ENCODE measurements at places on chromosomes 6 and 20. TPM values are rescaled to one million over a fixed set of nuclear protein-coding genes. Genes with fewer than 3 reads are reported as not detected.

PHF20 gene
- 91.9 TPM for total RNA-seq

- H3K4me3 ChIP-seq: no peak overlapping the region
- no peaks in the 10 kb centered on the region for H3K27me3 ChIP-seq
- no peak for DNase-seq
- no peak overlapping the region for H3K27ac ChIP-seq
Measured at GRCh38 chr20:50256577-50256976, 65.9 kb downstream of the CEBPB start.

- no peaks in the 10 kb centered on the region for H3K27me3 ChIP-seq
- no peaks in the 10 kb centered on the region for H3K36me3 ChIP-seq
- DNase-seq: no peak
- H3K4me3 ChIP-seq: no peak overlapping the region
- no peak overlapping the region for H3K27ac ChIP-seq
Measured at GRCh38 chr20:15031546-15032351, 694.3 kb upstream of the FLRT3 start.

GRCh38 chr20:11296221-11296620 is 621.5 kb upstream of the BTBD3 start:
- H3K4me3 ChIP-seq: no peak overlapping the region
- H3K27me3 ChIP-seq: no peaks in the 10 kb centered on the region
- no peaks in the 10 kb centered on the region for H3K36me3 ChIP-seq
- H3K4me1 ChIP-seq: no peaks in the 10 kb centered on the region

GABBR1 gene
- 1.0 TPM for total RNA-seq

GRCh38 chr6:41042226-41043055 is at the start of gene TSPO2:
Gene TSPO2 (plus strand): TSS chr6:41042467. CDS start chr6:41042986, 519 bp downstream.
- no peak for DNase-seq
- no peak within 1 kb of the TSS for H3K4me3 ChIP-seq
- no peak within 1 kb of the TSS for H3K27ac ChIP-seq
- H3K36me3 ChIP-seq: no peaks in the 10 kb centered on the region

GRCh38 chr6:147903321-147903720 is 394.8 kb downstream of the SAMD5 start:
- H3K27me3 ChIP-seq: no peaks in the 10 kb centered on the region
- no peak for DNase-seq
- no peaks in the 10 kb centered on the region for H3K4me1 ChIP-seq
- H3K27ac ChIP-seq: no peak overlapping the region

MYL9 gene
- total RNA-seq: 59.4 TPM

ME1 gene
- 15.6 TPM for total RNA-seq

NKAIN2 gene
- 0.39 TPM for total RNA-seq

DNA sequence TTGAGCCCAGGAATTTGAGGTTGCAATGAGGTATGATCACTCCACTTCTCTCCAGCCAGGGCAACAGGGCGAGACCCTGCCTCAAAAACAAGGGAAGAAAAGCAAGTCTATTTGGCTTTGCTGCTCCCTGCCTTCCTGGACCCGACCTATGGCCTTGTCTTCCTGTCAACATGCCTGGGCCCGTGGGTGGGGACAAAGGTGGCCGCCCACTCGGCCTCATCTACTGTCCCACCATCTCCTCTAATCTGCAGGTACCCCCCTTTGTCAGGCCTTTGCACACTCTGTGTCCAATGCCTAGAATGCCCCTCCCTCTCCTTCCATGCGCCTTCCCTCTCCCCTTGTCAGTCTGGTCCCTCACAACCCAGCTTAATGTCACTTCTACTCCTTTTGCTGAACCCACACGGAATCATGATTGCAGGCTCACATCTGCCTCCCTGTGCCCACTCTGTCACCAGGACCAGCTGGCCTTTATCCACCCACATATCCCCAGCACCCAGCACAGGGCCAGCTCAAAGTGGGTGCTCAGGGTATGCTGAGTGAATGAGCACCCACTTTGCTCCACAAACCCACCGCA is 40.3 kb downstream of the MDFI start:
- H3K36me3 ChIP-seq: no peaks in the 10 kb centered on the region
- no peak overlapping the region for H3K4me3 ChIP-seq
- DNase-seq: no peak

TRIM15 gene
- not detected for total RNA-seq
